ENCODE measurements at places on chromosomes 16 and 17. TPM values are rescaled to one million over a fixed set of nuclear protein-coding genes. Genes with fewer than 3 reads are reported as not detected.

The ABCC11 gene
- 0.17 TPM for total RNA-seq

The KIF2B gene
- total RNA-seq: not detected

DNA sequence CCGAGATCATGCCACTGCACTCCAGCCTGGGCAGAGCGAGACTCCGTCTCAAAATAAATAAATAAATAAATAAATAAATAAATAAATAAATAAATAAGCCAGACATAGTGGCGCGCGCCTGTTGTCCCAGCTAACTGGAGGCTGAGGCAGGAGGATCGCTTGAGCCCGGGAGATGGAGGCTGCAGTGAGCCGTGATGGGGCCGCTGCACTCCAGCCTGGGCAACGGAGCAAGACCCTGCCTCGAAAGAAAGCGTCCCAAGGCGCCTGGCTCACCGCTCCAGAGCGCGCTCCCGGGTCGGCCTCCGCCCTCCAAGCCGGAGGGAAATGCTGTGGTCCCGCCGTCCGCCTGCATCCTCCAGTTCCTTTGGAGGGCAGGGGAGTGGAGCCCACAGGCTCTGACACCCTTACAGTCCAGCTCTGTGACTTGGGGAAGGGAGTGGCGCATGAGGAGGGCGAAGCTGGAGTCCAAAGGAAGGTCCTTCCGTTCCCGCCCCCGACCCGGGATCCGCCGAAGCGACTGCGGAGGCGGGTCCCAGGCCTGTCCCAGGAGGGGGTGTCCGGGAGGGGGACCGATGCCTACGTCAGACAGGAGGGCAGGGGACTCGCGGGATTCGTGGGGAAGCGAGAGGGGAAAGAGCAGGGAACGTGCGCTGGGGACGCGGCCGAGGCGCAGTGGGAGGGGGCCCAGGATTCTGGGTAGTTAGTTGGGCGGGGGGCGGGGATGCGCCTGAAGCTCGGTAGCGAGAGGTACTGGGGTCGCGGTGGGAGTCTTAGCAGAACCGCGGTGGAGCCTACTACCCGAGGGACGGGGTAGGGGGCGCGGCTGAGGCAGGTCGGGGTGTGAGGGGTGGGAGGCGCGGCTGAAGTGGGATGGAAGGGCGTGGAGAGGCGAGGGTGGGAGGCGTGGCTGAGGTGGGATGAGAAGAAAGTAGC lies 8.4 kb upstream of the TRPV2 start:
- DNase-seq: no peak

- DNase-seq: no peak
These were observed 38.9 kb upstream of the HELZ start for GRCh38 chr17:67283731-67284516.

DNA sequence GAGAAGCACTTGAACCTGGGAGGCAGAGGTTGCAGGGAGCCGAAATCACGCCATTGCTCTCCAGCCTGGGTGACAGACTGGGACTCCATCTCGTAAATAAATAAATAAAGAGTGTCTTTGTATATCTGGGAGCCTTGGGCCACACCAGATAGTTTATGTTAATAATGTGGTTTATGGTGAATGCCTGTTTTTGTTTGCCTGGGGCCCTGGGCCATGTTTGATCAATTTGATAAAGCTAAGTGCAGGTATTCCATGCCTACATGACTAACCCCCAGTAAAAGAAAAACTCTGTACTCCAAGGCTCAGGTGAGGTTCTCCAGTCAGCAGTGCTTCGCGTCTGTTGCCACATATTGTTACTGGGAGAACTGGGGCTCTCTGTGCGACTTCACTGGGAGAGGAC lies 15.1 kb downstream of the SCIMP start:
- no peak for DNase-seq

DNA sequence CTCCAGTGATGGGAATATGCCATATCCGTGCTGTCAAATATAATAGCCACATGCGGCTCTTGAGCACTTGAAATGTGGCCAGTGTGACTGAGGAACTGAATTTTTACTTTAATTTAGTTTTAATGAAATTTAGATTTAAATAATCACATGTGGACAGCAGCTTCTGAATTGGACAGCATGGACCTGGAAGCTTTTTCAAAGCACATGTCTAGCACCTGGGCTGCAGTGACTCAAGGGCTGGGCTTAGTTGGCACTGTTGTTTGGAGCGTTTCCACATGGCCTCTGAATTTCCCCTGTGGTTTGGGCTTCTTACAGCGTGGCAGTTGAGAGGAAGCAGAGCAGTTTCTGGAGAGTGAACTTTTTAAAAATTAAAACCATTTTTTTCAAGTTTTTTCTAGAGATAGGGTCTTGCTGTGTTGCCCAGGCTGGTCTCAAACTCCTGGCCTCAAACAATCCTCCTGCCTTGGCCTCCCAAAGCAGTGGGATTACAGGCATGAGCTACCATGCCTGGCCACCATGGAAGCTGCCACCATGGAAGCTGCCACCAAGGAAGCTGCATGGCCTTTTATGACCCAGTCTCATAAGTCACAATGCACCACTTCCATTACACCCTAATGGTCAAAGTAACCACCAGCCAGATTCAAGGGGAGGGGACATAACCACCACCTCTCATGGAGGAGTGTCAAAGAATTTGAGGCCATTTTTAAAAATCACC lies 6.7 kb upstream of the TOB1 start:
- peak; percentile 48 for DNase-seq

GRCh38 chr17:5672141-5672540 lies 87.8 kb upstream of the NLRP1 start:
- no peak for DNase-seq

DNA sequence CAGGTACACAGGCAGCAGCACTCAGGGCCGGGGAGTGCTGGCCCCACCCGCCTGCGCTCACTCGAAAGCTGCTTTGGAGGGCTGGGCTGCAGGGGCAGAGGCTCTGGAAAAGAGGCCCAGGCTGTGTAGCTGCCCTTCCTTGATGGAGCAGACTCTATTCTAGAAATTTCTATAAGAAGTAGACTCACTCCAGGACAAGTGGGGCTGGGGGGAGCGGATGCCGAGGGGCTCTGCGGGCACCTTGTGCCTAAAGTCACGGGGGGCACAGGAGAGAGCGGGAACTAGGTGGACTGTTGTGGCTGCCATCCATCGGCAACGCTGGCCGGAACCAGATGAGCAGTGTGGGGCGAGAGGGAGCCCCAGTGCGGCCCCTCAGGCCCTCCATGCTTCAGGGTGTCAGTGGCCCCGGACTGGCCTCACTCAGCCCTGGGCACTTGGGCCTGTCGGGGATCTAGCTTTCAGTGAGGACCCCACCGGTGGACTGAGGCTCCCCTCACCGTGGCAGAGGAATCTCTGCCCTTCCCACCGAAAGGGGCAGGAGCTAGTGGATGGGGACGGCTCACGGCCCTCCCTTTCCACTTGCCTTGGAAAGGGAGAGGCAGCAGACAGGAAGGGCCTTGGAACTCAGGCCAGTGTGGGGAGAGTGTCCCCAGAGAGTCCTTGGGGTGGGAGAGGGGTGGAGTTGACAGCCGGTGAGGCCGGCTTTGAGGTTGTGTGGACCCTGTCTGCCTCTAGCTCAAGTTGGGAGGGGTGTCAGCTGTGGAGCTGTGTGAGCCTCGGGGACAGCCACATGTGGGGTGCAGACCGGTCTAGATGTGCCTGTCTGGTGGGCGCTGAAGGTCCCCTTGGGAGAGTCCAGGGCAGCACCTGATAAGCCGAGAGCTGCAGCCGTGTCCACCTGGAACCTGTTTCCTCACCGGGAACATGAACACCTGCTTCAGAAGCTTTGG lies 16.6 kb downstream of the ENDOV start:
- DNase-seq: no peak

DNA sequence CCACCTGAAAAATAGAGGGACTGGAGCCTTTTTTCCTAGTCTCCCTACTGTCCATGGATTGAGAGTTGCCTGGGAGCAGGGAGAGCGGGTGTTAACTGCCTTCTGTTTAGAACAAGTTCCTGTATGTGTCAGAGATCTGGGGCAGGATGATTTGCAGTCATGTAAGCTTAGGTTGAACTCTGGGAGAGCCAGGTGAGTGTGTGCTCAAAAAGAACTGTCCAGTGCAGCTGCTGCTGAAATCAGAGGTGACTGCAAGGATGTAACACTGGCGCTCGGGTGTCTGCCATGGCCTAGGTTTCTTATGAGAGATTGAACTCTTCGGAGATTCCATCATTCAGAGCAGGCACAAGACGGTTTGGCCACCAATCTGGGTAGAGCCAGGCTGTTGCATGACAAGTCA lies 432.5 kb downstream of the CDH13 start:
- DNase-seq: no peak

- peak; percentile 66 for DNase-seq
These were observed 43.2 kb downstream of the RAI1 start for GRCh38 chr17:17724307-17725010.

The MPDU1 gene
- total RNA-seq: 29.5 TPM

The ZKSCAN2 gene
- total RNA-seq: 3.3 TPM

DNA sequence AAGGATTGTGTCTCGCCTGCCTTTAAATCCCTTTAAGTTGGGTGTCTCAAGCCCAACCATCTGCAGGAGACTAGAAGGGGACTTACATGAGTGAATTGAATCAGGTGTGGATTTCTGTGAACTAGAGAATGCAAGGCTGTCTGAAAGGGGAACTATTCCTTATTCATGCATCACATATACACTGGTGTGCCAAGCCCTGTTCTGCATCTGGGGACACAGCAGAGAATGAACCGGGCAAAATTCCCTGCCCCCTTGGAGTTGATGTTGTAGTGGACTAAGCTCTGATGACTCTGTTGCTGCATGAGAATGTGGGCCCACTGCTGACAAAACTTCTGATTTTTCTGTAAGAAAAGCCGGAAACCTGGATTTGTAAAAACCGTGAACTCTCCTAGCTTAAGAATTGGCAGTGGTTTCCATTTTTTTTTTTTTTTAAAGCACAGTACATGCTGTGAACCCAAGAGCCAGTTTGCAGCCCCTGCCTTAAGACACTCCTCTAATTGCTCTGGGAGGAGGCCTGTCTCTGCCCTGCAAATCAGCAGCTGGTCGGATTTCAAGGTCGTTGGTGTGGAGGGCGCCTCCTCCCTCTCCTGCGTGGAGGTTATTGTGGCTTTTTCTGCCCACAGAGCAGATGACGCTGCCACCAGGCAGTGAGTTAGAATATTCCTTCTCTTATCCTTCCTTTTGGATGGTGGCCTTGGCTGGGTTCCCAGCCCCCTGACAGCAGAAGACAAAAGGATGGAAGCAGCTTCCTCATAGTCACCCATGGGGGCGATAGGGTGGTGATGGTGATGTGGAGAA lies 131.0 kb downstream of the PRKCB start:
- DNase-seq: no peak

DNA sequence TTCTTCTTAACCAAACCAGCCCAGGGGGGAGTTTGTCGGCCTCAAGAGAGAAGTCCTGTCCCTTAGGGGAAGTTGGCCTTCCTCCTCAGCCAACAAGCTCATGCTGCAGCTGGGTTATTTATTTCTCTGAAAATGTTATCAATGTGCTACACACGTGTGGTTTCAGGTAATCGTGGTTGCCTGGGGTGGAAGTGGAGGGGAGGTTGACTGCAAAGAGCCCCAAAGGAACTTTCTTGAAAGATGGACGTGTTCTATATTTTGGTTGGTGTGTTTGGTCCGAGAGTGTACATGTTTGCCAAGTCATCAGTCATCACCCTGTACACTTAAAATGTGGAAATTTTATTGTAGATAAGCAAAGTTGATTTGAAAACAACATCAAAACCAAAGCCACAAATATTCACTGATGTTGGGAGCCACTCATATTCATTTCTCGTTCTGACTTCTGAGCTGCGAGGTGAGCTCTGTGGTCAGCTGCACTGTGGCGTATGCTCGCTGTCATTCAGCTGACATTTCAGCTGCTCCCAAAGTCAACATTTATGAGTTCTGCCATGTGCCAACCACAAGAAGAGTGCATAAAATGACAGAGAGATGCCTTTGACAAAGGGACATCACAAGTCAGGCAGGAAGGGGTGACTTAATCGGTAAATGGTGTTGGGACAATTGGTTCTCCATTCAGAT lies 26.5 kb upstream of the ADGRG1 start:
- DNase-seq: peak; percentile 32

DNA sequence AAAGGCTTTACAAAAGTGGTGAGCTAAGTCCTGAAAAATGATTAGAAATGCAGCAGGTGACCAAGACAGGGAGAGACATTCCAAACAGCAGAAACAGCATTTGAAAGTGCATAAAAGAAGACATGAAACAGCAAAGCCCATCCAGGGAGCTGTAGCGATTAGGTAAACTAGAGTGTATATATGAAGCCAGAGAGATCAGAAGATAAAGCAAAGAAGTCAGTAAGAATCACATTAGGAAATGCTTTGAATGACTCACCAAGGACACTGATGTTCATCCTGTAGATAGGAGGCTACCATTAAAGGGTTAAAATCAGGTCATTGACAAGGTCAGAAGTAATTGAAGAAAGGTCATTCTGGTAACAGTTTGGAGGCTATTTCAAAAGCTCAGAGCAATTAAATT lies 27.6 kb upstream of the VAT1L start:
- peak; percentile 20 for DNase-seq

All from fibroblast of lung (primary cell).